Stimulated activated CD4-positive, alpha-beta T cell treated with anti-CD3 and anti-CD28 coated beads, Interleukin-4, amount 100 ng/mL, for 48 hours (primary cell): ENCODE measurements at places on chromosomes 4 and X.

DNA sequence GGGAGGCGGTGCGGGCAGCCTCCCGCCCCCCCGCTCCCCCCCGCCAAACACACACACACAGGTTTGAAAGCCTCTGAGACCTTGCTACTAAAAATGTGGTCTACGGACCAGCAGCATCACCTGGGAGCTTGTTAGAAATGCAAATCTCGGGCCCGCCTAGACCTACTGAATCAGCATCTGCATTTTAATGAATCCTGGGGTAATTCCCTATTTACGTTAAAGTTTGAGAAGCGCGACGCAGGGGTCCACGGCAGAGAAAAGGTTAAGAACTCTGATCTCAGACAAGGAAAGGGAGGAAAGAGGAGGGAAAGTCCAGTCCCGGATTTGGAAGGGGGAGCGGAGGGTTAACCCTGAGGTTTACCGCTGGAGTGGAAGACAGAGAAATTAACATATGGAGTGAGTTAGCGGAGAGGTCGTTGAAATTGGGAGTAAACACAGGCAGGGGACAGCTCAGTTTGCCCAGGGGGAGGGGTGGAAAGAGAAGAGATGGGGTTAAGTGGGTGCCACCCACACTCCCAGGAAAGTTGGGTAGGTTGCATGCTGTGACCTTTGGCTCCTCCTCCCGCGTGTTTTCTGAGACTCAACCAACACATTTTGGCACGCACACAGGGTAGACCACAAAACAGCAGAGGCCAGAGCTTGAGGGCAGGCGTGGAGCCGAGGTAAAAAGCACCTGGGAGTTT is 483.6 kb downstream of the BCOR start:
- DNase-seq = peak; percentile 66

DNA sequence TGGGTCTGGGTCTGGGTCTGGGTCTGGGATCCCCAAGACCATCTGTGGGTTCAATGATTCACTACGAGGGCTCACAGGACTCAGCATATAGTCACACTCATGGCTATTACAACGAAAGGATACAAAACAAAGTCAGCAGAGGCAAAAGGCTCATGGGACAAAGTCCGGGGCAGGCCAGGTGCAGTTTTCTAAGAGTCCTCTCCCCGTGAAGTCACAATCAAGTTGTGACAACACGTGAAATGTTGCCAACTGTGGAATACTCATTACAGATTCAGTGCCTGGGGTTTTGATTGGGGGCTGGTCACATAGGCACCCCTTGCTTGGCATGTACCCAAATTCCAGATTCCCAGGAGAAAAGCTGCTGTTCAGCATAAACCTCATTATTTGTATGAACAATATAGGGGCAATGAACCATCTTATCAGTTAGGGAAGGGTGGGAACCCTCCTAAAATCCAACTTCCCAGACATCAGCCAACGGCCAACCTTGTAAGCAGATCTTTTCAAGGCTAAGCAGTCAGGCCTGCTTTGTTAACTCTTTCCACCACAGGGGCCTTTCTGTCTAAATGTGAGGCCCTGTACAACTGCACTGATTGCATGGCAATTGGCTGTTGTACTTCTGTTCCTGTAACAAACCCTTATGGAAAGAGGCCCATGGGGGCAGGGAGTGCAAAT is 58.2 kb upstream of the DIPK2B start:
- no peak for DNase-seq

DNA sequence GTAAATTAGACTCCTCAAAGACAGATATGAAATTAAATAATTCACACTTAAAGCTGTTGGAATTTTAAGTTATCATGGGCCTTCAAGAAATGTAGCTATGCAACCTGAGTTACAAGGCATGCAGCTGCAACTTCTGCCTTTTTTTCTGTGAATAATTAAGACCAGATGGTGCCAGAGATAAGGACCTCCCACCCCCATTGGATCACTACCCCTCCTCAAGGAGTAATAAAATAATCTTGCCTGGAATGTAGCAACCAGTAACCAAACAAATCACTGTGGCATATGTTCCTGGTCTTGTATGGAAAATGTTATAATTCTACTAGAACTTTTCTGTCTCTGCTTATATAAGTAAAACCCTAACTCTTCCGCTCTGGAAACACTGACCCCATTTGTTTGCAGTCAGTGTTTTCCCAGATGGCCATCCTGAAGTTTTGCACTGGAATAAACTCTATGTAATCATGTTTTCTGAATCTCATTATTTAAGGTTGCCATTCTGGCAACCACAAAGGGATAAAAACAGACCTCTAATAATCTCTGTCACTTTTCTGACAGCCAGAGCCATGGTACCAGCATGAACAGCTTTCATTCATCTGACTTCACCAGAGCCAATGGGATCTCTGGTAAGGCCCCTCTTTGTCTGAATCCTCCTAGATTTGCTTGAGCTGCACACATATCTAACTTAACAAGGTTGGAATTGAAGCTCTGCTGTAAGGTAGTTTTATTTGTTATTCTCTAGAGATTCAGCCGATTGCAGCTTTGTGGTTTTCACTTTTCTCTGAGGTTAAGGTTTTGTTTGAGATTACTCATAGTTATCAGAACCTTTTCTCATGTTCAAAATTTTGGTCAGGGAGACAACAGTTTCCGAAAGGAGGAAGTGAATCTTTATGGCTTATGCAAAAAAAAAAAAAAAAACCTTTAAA is 274.6 kb downstream of the NAF1 start:
- no peak for DNase-seq

DNA sequence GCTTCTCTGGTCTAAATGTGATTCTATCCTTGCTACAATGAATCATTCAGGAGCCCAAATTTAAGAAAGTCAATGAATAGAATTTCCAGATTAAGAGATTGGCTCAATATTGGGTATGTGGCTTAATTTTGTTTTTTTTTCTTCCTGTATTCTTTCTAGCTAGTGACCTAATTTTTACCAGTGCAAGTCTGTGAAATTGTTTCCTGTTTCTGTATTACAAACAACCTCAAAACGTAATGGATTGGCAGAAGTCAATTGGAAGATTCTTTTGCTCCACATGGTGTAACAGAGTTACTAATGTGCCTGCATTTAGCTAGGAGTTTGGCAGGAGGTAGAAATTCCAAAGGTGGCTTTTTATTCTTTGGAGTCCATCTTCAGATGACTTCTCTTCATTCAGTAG is 17.6 kb downstream of the DYNLT3 start:
- DNase-seq = no peak

DNA sequence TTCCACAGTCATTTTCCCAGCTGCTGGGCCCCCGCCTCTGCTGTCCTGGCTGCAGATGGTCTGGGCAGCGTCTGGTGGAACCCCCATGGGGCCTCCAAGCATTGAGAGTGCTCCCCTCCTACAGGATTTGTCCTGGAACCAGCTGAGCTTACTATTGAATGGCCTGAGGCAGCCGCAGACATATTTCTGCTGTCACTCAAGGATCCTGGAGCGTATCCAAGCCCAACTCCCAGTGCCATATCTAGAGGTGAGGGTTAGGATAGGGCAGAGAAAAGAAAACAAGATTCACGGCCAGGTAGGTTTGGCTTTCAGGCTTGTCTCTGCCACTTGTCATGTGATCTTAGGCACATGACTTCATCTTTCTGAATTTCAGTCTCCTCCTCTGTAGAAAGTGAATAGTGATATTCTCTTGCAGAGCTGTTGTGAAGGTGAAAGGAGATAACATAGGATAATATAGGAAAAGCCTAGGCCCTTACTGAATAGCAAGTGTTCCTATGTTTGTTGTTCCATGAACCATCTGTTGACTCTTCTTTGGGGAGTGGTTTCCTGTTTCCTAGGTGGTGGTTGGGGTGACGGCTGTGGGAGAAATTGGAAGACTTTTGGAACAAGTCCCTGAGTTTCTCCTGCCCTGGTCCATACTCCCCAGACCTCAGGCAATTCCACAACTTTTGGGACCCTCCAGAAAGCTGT is 52.3 kb downstream of the SEPSECS start:
- no peak for DNase-seq

DNA sequence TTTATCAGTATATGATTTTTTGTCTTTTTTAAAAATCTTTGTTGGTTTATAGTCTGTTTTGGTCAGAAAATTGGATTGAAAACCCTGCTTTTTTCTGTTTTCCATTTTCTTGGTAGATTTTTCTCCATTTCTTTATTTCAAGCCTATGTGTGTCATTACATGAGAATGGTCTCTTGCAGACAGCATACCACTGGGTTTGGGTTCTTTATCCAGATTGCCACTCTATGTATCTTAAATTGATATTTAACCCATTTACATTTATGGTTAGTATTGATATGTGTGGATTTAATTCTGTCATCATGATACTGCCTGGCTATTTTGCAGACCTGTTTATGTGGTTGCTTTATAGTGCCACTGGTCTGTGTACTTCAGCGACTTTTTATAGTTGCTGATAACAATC is 239.9 kb upstream of the NDST4 start:
- DNase-seq = no peak

DNA sequence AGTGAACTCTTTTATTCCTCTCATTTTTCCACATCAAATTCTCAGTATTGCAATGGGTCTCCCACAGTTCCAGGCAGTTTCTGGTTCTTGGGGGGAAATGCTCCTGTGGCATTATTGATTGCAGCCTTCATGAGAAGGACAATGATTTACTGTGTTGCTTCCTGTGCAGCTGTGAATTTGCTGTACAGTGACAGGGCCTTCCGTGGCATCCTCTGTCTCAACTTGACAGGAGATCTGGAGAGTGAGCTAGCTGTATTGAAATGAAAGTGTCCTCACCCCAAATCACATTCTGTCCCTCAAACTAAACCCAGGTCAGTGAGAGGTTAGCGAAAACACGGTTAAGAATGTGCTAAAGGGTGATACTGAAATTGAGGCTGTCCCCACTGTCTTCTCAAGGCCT is 77.1 kb upstream of the ATOH1 start:
- no peak for DNase-seq

DNA sequence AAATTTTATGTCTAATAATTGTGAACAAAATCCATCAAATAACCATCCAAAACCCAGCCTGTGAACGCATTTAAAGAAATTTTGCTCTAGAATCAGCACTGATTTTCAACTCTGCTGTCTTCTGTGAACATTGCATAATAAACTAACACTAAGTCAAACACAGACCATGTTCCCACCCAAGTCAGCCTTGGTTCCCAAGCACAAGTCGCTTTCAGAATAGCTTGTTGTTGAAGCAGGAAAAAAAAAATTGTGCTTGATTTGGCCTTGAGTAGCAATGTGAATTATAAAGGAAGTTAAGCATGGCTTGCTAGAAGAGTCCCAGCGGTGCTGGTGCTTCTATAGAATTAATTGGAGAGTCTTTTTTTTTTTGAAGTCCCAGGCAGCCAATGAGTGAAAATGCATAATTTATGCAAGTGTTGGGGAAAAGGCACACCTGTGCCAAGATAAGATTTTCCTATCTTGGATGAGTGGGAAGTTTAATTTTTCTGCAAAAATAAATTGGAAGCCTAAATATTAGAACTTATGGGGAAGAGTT is 42.1 kb downstream of the HHIP start:
- no peak for DNase-seq

DNA sequence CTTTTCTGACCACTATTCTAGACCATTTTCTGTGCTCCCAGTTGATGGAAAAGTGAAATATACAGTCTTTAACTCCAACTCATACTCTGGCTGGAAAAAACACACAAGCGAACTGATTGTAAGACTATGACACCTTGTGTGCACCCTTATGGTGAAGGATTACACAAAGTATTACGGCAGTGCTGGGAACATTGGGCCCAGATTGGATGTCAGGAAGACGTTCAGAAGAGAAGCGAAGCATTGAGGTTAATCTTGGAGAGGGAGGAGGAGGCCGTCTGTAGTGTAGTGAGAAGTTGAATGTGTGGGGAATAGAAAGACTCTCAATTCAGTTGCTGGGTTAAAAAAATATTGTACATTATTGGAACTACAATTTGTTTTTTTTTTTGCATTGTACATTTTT is 50.0 kb downstream of the GRIA2 start:
- no peak for DNase-seq

DNA sequence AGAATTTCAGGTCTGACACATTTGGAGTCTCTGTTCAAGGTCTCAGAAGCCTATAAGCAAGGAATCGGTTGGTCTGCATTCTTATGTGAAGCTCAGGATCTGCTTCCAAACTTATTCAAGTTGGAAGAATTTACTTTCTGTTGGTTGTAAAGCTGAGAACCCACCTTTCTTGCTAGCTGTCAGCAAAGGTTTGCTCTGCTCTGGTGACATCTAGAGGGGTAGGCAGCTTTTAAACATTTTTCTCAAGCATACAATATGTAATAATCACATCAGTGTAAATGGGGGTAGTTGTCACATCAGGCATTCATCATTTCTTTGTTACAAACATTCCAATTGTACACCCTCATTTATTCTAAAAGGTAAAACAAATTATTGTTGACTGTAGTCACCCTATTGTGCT is 935.2 kb downstream of the TRAM1L1 start:
- no peak for DNase-seq

DNA sequence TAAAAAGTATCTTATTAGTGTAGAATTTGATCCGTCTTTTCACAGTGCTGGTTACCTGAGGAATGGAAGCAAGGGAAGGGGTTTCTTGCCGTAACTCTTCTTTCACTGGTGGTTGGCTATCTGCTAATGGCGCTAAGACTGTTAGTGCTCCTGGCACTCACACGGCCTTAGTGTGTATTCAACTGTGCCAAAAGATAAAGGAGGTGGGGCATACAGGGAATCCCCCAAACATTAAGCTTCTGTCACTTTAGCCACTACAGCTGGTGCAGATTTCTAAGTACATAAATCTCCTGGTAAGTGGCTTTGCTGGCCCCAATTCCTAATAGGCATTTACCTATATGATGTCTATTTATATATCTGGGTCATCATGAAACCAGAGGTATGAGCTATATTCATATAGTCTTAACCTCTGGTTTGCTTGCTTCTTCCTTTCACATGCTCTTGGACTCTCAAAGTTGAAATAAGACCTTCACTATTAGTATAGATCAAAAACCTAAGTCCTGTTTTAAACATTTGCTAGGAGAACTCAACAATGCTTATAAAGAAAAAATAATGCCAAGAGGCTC is 95.1 kb downstream of the TSPAN7 start:
- no peak for DNase-seq

DNA sequence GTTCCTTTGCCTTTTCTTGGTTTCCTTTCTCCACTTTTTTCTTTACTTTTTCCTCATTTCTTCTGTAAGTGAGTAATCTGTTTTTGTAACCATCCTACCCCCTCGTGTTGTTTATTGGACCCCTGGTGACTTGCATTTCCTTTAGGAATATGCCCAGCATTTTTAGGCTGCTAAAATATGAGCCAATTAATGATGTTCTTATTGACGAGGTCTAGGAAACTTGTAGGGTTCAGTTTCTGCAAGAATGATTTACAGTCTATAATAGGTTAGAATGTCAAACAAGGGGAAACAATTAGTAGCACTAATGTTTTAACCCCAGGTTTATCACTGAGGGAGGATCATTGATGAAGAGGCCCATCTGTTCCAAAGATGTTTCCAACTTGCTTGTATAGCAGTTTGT is 79.0 kb downstream of the CPE start:
- no peak for DNase-seq

- no peak for DNase-seq
These were observed 34.4 kb upstream of the HMX1 start for GRCh38 chr4:8905773-8906667.

DNA sequence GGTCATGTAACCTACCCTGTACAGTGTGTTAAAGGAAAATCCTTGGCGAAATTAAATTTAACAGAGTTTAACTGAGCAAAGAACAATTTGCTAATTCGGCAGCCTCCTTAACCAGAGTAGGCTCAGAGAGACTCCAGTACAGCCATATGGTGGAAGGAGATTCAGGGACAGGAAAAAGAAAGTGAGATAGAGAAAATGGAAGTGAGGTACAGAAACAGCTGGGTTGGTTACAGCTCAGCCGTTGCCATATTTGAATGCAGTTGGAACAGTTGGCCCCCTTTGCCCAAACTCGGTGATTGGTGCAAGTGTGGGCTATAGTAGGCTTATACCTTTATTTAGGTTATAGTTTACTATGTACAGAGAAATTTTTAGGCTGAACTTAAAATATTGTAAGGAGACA is 48.8 kb upstream of the GBA3 start:
- DNase-seq = no peak
